ENCODE measurements at places on chromosomes 16 and 17.
A peak's percentile ranks its signal among the peaks of the same experiment; 100 is the strongest.

DNA sequence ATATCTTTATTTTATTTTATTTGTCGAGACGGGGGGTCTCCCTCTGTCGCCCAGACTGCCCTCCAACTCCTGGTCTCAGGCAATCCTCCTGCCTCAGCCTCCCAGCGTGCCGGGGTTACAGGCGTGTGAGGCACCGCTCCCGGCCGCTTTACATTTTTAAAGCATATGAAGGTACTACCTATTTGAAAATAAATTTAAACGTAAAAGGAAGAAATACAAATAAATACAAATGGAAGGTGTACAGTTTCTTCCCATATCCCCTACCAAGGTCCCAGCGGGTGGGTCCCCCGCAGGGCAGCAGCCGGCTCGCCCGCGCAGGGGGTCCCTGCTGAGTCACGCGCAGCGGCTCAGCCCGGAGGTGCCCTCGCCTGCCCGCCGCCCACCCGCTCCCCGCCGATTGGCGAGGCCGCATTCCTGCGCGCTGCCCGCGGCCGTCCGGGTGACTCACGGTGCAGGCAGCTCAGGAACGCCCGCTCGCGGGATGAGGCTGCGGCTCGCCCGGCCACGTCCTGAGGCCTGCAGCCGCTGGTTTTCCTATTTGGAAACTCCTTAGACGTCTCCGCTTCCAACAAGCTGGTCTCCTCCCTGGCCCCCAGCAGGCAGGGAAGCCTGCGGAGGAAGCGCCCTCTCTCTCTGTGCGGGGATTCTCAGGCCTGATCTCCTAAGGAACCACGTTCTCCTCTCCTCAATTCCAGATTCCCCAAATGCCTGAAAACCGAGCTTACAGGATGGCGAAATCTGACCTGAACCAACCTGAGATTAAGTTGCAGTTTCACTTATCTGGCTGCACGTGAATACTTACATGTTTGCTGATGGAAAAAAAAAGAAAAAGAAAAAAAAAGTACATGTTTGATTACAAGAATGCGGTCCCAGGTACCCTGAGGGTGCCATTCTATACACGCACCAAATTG is 54.8 kb upstream of the MAP3K14 start:
- DNase-seq, result peak; percentile 95

- DNase-seq, result no peak
These were observed 10.5 kb downstream of the HEXIM2 start for GRCh38 chr17:45172232-45172540.

- DNase-seq, result no peak
These were observed 13.4 kb downstream of the RBBP6 start for GRCh38 chr16:24552705-24553246.

GRCh38 chr17:47733674-47734410 is 806 bp downstream of the TBX21 start:
- DNase-seq, result no peak

- peak; percentile 72 for DNase-seq
These were observed 586 bp downstream of the GLYR1 start for GRCh38 chr16:4846503-4846900.

DNA sequence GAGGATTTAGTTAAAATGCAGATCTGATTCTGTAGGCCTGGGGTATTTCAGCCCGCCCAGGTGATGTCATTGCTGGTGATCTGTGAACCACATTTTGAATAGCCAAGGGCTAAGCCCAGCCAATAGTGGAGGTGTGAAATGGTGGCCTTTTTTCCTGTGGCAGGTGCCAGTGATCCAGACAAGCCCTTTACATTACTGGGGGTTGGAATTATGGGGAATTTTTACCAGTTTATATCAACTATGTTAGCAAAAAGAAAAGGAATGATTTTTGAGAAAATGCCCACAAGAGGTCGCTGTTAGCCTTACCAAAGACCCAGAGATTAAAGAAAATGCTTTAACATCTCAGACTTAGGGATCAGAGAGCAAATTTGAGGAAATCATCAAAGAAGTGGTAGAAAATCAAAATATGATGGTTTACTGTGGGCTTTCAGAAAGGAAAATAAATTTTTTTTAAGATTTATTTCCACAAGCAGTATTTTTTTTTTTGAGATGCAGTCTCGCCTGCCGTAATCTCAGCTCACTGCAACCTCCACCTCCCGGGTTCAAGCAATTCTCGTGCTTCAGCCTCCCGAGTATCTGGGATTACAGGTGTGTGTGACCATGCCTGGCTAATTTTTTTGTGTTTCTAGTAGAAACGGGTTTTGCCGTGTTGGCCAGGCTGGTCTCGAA is 3.9 kb downstream of the VPS35L start:
- peak; percentile 49 for DNase-seq

DNA sequence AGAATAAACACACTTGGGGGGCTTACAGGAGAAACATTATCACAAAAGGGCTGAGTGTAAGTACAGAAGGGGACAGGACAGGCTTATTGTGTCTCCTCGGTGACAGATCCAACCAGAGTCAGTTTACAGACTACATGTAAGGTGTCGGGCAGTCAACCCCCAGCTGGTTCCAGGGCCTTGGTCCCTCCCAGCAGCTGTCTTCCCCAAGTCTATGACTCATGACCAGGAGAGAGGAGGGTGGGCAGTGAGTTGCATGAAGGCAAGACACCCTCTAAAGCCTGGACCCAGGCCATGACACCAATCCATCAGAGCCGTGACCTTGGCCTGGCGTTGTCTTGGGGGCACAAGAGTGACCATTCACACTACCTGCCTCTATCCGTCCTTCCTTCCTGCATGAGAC is 276.2 kb upstream of the CCL2 start:
- no peak for DNase-seq

DNA sequence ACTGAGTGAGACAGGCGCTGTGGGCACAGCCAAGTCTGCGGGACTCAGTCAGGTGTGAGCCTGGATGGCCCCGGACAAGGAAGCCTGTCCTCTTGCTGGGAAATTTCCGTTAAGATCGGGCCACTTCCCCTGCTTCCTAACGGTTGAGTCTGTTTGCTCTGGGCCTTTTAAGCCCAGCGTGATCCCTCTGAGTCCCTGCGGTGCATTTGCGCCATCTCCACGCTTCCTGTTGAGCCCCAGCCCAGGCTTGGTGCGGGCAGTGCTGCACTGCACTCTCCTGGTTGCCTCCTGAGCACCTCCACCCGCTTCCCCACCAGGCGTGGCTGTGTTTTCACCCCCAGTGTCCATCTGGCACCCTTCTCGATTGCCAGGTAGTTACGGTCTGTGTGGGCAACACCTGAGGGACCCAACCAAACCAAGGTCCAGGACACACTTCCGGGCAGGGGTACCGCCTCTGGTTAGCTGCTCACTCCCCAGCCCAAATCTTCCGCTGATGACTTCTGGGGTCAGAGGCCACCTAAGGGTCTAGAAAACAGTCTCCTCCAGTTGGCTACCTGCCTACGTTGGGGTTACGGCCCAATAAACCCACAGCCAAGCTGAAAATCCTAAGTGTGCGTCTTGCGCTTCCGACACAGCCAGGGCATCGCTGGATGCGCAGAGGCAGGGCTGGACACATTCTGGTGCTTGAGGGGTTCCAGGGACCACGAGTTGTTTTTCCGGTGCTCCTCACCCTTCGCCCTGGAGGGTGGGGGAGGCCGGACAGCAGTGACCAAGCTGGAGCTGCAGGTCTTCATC is 1.4 kb upstream of the SLC25A10 start:
- DNase-seq, result no peak

GRCh38 chr16:71421911-71422310 is 19.9 kb downstream of the TLE7 start:
- no peak for DNase-seq

DNA sequence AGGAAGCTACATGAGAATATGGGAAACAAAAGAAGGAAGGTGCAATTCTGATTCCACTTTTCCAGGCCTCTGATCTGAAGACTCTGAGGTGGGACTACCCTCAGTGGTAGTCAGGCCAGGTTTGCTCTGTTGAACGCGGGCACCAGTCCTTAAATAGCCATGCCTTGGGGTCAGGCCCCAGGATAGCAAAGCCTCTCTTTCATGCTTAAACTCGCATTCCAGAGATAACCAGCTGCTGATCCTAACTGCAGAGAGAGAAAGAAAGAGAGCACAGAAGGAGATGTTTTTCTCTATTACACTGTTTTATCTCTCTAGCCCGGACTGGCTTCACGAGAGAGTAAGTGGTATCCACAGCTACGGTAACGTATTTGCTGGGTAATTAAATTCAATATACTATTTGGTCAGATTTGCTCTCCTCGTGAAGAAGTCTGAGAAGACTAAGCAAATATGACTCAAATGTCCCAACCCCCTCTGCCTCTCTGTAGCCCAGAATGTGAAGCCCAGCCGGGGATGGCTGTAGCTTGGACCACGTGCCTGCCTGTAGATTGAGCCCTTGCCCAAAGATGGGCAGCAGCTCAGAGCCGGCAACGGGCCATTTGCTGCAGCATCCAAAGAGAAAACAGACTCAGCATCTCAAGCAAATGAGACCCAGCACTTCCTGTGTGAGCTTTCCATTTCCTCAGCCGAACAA is 122.2 kb downstream of the SMG6 start:
- DNase-seq, result no peak

DNA sequence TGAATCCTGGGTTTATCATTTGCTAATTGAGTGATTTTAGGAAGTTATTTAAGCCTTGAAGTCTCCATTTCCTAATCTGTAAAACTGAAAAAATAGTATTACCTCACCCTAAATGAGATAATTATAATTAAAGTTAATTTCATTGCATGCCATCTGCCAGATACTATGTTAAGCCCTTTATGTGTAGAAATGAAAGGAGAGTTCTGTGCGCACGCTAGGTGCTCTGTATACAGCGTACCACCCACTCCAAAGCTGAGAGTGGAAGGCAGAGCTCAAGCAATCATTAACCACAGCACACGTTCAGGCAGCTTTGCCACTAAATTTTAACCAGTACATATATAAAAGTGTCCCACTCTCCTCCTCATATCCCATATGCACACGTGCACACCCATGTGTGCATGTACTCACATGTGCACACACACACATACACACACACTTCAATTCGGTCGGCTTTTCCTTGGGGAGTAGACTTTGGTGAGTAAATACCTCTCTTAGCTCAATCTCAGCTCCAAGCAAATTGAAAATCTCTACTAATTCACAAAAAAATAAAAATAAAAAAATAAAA is 204.8 kb downstream of the GRIN2A start:
- DNase-seq, result no peak

GRCh38 chr16:88961011-88961410 is 16.0 kb downstream of the CBFA2T3 start:
- DNase-seq, result no peak

DNA sequence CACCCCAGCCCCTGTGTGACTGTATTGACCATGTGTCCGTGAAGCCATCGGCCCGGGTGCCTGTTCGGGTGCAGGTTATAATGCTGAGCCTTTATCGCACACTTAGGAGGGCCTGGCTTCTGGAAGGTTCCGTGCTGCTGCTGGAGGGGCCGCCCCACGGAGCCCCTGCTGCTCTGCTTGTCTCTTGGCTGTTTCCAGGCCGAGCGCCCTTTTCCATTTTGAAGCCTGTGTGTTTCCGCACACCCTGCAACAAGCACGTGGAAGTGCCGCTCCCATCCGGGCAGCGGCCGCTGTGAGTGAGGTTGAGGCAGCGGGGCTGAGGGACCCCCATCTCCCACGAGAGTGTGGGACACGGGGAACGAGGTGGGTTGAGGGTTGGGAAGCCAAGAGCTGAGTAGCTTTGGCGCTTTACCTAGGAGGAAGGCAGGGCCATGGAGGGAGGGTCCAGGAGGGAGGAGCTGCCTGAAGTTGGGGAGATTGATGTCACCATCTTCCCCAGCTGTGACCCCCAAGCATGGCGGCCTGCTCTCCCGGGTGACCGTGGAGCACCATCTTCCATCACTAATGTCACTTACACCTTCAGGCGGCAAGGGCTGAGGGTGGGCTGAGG is 200.1 kb upstream of the GSE1 start:
- DNase-seq, result no peak

GRCh38 chr17:47791025-47791424 is 30.6 kb downstream of the OSBPL7 start:
- no peak for DNase-seq

DNA sequence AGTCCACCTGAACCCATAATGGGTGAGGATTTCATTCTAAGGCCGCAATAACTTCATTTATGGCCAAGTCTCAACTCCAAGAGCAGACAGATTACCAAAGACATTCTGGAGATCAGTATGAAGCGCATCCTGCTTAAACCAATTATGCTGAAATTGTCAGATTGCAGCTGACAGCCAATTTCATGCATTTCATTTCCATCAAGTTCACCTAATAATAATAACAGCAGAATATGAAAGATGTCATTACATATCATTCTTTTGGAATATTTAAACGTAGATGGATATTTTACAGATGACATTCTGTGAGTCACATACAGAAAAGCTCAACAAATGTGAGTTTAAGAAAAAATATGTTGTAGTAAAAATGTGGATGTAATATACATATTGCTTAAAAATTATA is 54.9 kb upstream of the NACA2 start:
- DNase-seq, result no peak

DNA sequence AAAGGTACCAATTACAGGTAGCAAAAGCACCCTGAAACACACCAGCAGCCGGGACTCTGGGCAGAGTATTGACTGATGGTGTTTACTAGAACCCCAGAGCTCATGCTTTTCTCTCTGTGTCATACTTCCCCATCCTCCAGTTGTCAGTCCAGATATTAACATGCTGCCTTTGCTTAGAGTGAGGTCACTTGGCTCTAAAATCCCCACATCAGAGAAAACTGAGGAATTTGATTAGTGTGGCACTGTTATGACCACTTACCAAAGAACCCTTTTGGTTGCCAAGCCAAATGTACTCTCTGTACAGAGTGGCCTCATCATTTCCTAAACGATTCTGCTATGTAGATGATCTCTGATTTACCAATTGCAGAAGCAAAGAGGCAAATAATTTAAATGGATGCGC is 80.4 kb downstream of the ABCC12 start:
- no peak for DNase-seq

- no peak for DNase-seq
These were observed 28.9 kb upstream of the ETV4 start for GRCh38 chr17:43574896-43575525.

GRCh38 chr16:53129281-53130158 is 74.7 kb downstream of the CHD9 start:
- DNase-seq, result no peak

GRCh38 chr16:11308493-11309283 is 27.6 kb upstream of the PRM1 start:
- DNase-seq, result no peak

DNA sequence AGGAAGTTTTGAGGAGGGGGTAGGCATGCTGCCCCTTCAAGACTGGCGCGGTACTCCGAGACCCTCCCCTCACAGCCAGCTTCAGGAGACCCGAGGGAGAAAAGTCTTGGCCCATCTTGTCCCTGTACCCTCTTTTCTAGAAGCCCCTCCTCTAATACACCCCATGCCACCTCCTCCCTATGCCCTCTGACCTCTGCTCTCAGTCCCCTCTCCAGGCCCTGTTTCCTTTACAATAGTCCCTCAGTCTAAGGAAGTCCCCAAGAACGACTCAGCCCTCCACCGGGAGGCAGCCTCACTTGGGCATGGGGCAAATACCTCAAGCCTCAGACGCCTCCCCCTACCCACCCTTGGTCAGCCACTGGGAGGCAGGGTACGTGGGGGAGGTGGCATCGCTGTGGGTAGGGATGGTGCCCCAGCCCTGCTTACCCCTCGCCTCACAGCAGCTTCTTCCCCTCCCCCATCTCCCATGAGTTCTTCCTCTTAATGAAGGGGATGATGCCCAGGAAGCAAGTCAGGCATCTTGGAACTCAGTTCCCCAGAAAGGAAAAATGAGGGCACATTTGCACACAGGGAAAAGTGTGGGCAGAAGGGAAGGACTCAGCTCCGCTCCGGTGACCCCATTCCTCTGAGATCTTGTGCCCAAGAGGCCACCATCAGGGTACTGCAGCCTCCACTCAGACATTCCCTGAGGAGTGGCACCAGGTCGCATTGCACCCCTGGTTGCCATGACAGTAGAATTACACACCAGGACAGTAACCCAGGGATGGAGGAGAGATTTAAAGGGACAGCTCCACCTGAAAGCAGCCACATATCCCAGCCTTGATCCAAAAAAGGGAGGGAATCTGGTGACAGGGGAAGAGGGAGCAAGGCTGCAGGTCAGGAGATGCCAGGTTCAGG is 6.2 kb downstream of the MPP2 start:
- no peak for DNase-seq
